ENCODE measurements at places on chromosomes 7 and 10.

DNA sequence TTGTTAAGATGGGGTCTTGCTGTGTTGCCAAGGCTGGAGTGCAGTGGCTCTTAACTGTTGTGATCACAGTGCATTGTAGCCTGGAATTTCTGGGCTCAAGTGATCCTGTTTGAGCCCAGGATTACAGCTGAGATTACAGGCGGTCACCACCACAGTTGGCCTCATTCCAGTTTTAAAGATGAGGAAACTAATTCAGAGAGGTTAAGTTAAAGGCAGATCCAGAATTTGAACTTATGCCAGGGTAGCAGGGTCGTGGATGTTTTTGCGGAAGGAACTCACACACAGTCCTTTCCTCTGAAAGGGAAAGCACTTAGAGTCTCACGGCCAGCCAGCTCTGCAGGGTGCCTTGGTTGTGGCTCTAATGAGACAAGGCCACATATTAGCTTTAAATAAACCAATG lies 84.7 kb downstream of the MMRN2 start:
- no peak for DNase-seq

DNA sequence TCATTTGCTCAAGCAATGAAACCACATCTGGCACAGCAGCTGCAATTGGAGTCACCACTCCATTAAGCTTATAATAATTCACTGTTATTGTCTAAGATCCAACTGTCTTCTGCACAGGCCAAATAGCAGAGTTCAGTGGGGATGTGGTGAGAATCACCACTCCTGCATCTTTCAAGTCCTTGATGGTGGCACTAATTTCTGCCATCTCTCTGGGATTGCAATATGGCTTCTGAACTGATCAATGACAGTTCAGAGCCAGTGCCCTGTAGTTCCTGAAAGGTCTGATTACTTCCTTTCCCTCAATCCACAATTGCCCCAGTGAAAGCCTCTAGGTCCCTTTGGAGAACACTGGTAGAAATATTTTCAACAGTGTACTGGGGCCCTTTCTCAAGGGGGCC lies 6.4 kb downstream of the IGFBP1 start:
- DNase-seq = no peak

DNA sequence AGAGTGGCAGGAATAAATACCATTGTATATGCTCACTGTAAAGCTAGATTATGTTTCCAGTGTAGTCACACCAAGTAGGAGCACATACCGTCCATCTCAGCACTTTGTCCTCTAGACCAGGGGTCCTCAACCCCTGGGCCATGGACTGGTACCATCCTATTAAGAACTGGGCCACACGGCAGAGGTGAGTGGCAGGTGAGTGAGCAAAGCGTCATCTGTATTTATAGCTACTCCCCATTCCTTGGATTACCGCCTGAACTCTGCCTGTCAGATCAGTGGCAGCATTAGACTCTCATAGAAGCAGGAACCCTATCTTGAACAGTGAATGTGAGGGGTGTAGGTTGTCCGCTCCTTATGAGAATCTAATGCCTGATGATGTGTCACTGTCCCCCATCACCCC lies 735.3 kb downstream of the MAGI2 start:
- no peak for DNase-seq

DNA sequence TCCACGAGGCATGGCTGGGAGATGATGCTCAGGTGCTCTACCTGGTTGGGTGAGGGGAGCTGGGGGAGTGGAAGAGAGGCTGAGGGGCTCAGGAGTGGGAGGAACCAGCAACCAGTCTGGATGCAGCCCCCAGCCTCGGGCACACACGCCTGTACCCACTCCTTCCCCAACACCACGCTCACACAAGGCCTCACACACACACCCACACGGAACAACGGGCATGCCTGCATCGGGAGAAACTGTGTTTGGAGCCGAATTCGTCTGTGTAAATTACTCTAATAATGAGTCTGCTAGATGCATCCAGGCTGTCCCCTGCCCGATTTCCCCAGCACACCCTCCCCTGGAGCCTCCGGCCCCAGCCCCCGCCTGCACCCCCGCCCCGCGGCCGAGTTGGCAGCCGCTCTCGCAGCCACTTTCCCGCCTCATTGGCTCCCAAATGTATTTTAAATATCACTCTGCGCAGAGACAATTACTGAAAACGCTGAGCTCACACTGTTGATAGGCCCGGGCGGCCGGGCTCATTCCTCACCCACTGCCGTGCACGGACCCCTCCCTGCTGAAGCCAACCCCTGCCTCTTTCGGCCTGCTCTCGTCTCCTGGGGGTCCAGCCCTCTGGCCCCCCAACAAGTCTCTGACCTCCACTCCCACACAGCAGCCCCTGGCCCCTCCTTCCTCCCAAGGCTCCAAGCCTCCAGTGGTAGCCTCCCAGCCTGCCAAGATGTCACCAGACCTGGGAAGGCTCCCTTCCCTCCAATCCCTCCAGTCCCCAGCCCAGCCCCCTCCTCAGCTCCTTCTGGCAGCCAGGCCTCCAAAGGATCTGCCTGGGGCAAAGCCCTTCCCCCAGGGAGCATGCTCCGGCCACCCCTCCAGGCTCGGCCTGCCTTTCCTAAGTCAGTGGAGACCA lies 11.1 kb downstream of the H2BK1 start:
- no peak for DNase-seq

- no peak for DNase-seq
Measured at GRCh38 chr7:32774541-32774951, 117.0 kb downstream of the KBTBD2 start.

- no peak for DNase-seq
Measured at GRCh38 chr7:71155236-71155635, 23.3 kb downstream of the GALNT17 start.

- DNase-seq = no peak
Measured at GRCh38 chr10:89478739-89479654, 56.4 kb downstream of the SLC16A12 start.

- no peak for DNase-seq
Measured at GRCh38 chr7:136128050-136128449, 150.9 kb upstream of the MTPN start.

Data from CD8-positive, alpha-beta memory T cell (primary cell).